ENCODE measurements at places on chromosomes 16 and 17.

DNA sequence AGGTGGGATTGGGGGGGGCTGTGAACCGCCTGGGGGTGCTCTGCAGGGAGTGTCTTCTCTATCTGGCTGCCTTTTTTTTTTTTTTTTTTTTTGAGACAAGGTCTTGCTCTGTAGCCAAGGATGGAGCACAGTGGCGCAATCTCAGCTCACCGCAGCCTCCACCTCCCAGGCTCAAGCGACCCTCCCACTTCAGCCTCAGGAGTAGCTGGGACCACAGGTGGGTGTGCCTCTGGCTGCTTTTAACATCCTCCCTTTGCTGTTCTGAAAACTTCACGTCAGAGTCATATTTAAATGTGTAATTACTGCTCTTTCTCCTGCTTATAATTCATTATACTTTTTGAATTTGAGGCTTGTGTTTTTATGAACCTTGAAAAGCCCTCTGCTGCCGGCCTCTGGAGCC is 78.4 kb downstream of the ZNF778 start:
- no peak for DNase-seq

DNA sequence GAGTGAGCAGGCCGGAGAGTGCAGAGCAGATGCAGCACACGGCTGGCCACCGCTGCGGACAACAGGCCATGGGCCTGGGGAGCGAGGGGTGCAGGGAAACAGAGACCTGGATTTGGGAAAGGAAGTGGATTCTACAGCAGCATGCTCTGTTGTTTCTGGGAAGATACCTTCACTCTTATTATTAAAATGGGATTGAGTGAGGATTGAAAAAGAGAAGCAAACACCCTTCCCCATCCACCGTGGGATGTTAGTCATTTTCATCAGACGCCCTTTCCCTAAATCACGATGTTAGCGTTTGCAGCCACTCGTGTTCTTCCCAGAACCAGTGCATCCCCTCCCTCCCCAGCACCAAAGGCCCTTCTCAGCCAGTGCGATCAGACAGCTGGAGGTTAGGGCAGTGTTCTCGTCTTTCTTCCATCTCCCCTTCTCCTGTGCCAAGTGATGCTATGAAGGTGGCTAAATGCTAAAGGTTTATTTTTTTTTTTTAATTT is 196.5 kb upstream of the CHMP6 start:
- no peak for DNase-seq

- DNase-seq: no peak
Observed at GRCh38 chr16:57341441-57342303, 16.9 kb upstream of the CCL22 start.

GRCh38 chr16:77610496-77610895 is 111.8 kb upstream of the NUDT7 start:
- no peak for DNase-seq

DNA sequence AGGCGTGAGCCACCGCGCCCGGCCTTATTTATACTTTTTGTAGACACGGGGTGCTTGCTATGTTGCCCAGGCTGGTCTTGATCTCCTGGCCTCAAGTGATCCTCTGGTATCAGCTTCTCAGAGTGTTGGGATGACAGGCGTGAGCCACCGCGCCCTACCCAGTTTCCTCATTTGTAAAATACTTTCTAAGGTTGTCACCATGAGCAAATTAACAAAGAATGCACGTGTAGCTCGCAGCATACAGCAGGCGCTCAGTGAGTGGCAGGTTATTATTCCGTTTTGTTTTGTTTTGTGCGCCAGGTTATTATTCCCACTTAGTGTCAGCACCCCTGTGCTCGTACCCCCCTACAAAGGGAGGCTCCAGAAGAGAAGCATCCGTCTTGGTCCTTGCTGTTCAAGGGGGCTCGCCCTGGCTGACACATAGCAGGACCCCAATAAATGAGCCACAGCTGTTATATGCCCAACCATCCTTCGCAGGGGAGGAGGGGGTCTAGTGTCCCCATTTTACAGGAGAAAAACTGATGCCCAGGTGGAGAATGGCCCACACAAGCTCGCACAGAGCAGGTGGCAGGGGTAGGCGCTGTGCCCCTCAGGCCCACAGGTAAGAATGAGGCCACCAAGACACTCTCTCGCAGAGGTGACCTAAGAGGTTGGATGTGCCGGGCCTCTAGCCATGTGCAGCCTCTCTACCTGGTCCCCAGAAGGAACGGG is 686 bp upstream of the MIEF2 start:
- no peak for DNase-seq
